ENCODE measurements at places on chromosomes 1 and 21.

- no peak for DNase-seq
These were observed 48.4 kb downstream of the SLAMF6 start for GRCh38 chr1:160474392-160475242.

GRCh38 chr1:10829067-10829818, 32.8 kb upstream of the CASZ1 start:
- DNase-seq = no peak

GRCh38 chr1:51986718-51987117, 3.8 kb downstream of the RAB3B start:
- no peak for DNase-seq

DNA sequence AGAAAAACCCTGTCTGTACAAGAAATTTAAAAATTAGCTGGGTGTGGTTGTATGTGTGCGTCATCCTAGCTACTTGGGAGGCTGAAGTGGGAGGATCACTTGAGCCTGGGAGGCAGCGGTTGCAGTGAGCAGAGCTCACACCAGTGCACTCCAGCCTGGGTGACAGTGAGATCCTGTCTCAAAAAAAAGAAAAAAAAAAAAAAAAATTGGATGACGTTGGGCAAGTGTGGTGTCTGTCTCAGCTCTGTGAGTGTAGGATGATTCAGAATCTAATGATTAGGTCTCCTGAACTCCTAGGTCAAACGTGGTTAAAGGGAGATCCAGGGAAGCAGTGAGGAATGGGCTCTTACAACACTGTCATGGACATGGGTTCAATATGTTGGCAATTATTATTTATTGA, 435.9 kb downstream of the KIF26B start:
- DNase-seq = no peak

GRCh38 chr1:54723985-54724384, 8.3 kb downstream of the TTC4 start:
- DNase-seq = no peak

DNA sequence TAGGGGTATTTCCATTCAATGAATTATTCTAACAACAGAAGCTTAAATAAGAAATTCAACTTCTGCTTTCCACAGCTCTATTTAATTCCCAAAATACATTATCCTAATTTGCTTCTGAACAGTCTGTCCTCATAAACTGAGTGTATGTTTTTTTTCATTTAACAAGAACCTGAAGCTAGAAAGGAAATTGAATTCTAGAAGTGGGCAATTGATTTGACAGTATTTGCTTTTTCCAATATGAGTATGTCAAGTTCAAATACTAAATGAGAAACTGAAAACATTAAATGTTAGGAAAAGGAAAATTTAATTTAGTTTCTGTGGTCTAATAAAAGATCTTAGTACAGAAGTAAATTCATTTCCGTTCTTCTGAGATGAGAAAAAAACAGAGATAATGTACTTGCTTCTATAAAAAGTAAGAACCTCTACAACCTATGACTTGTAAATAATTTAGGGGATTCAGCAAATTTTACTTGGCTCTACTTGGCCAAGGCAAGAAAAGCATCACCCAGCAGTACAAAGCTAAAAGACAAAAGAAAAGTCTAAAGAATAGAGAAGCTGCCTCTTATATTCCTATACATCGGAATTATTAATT, 31.1 kb downstream of the RAB3GAP2 start:
- DNase-seq = no peak

DNA sequence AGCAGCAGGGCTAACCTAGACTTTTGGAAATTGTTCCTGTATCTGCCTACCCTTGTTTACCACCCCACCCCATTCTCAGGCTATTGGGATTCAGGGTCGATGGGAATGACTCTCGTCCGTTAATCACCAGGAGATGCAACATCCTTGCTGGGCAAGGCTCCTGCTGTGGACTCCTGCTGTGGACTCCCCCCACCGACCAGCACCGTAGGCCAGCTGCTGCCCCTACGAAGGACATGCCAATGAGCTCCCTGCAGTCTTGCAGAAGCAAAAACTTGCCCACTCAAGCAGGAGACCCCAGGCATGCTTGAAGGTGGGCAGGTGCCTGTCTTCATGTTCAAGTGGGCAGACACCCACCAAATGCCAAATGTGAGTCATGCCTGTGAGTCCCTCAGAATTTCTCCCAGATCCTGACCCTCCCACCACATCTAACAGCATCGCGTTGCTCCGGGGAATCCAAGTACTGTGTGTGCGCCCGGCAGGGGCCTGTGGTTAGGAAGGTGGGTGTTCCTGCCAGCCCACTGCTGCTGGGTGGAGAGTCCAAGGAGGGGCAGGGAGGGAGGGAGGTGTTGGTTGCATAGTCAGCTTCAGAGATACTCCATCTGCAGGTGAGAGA, 41.7 kb upstream of the SOX13 start:
- DNase-seq = no peak

- DNase-seq = no peak
These were observed 10.0 kb upstream of the CDC14A start for GRCh38 chr1:100342348-100342747.

DNA sequence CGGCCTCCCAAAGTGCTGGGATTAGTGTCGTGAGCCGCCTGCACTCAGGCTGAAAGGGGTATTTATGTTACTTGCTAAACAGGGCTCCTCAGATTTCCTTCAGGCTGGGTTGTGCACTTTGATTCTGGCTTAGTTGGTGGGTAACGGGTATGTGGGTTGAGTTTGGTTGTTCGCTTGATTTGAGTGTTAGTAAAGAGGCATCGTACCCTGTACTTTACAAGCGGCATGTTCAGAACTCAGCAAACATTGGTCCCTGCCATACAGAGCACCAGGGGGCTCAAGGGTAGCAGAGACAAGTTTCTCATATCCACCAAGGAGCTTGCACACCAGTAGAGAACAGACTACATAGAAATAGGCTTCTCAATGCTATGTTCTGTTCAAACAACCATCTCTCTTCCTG, 147.8 kb downstream of the PGBD5 start:
- DNase-seq = no peak

DNA sequence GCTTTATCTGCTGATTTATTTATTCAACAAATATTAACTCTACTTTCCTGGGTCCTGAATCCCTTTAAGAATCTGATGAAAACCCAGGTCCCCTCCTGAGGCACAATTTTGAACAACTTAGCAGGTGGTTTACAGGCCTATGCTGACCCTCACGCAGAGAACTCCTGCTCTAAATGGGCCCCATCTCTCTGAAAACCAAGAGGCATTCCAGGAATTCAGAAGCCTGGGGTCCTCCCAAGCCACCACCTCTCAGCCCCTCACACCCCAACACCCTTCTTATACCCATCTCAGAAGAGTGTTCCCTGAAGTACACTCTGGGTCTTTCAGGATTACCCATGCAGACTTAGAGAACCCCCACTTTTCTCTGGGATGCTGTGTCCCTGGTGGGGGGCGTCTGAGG, 34.5 kb downstream of the LHX4 start:
- no peak for DNase-seq

DNA sequence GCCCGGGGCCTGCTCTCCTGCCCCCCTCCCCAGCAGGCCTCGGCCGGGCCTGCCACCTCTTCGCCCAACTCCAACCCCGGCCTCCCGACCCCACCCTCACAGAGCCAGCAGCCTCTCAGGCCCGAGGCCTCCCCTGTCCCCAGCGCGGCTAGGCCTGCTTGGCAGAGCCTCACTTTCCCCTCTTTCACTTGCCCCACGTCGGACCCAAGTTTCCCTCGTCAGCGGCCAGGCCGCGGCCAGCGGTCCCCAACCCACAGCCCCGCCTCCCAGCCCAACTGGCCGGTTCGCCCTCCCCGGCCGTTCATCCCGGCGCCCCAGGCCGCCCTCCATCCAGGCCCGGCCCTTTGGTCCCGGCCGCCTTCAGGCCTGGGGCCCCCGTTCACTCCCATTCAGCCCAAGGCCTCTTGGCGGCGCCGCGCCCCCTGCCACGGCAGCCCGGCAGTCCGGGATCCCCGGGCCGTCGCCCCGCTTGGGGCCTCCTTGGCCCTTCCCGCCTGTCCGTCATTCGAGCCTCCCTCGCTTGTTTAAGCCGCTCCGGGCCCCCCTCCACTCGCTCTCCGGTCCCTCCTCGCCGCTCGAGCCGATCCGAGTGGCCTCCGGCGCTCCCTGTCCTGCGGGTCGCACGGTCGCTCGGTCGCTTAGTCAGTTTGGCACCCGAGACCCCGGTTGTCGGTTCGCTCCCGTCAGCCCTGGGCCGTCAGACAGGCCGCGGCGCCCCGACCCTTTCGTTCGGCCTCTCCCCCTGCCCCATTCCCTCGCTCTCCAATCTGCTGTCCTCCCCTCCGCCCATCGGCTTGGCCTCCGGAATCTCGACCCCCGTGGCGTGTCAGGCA, 1.4 kb downstream of the LRRC41 start:
- DNase-seq = peak; percentile 37

DNA sequence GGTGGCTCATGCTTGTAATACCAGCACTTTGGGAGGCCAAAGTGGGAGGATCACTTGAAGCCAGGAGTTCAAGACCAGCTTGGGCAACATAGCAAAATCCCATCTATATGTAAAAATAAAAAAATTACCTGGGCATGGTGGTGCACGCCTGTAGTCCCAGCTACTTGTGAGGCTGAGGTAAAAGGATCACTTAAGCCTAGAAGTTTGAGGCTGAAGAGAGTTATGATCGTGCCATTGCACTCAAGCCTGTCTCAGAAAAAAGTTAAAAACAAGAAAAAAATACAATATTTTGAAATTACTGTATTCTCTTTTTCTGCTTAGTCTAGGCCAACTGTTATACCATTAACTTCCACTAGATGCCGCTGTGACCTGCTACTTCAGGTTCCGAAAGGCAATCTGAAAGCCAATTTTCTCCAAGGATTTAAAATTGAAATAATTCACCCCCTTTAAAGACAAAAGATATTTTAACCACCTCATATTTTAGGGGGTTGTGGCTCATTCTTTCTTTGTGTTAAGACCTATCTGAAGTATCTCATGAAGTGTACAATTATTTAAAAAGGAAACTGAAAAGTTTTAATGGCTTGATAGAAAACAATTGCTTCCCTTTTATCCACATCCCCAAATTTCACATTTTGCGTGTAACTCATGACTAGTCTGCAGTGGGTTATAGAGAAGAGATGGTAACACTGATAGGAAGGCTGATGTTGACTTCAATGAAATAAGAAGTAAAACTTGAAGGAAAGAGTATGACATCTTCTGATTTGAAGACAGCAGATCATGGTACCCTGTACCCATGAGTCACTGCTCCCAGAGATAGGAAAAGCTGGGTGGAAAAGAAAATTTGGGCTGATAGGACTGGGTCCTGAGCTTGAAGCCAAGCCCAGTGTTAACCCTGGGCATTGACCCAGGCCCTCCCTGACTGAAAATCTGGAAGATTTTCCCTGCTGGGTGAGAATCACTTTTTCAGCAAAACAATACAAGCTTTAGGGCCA, 24.4 kb upstream of the CLDN14 start:
- DNase-seq = no peak

DNA sequence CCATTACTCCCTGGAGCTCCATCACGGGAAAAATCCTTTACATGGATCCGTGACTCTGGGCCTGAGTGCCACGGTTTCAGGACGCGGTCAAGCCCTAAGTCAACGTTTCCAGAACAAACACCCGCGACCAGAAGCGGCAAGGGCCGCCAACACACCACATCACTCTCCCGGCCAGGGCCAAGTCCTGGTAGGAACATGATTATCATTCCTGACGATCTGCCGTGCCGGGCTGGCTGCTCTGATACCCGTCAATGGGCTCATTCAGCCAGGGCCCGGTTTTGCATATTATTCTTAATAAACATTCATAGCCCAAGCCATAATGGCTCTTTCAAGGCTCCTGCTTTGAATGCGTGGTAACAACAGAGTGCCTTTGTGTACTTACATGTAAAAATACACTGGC, 44.6 kb upstream of the SIM2 start:
- no peak for DNase-seq

DNA sequence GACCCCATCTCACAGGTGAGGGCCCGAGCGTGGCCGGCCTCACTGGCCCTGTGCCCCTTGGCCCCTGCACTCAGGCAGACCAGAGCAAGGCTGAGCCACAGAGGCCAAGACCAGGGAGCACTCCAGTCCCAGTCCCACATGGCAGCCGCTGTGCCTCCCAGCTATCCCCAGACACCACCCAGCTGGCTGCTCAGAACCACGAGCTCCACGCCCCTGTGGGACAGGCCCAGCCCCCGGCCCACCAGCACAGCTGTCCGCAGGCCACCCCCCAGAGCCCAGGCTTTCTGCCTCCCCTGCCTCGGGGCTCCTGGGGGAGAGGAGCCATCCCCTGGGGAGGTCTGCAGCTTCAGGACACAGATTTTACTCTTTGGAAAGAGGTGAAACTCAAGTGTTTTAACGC, 9.1 kb upstream of the C1QTNF12 start:
- no peak for DNase-seq

GRCh38 chr21:32215306-32215685, 63.6 kb downstream of the MIS18A start:
- no peak for DNase-seq

GRCh38 chr21:42925114-42925926, at the start of gene ERVH48-1:
ERVH48-1 (minus strand) TSS chr21:42925630; CDS start chr21:42919006, 6,624 bp downstream.
- DNase-seq = no peak

DNA sequence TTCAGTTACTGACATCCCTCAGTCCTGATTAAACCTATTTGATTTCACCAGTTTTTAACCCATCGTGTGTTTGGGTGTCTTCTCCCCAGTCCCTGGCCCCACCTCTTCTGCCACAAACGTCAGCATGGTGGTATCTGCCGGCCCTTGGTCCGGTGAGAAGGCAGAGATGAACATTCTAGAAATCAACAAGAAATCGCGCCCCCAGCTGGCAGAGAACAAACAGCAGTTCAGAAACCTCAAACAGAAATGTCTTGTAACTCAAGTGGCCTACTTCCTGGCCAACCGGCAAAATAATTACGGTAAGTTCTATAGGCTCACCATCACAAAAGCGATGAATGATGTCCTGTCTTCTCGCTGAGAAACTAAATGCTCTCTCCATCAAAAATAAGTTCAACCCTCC, 28.7 kb downstream of the NBPF3 start:
- no peak for DNase-seq

GRCh38 chr1:54137534-54138061, 15.2 kb downstream of the CDCP2 start:
- no peak for DNase-seq
